ENCODE measurements at places on chromosomes 2 and 18.

GRCh38 chr2:127170452-127171197, 49.5 kb downstream of the CYP27C1 start:
- DNase-seq = no peak

DNA sequence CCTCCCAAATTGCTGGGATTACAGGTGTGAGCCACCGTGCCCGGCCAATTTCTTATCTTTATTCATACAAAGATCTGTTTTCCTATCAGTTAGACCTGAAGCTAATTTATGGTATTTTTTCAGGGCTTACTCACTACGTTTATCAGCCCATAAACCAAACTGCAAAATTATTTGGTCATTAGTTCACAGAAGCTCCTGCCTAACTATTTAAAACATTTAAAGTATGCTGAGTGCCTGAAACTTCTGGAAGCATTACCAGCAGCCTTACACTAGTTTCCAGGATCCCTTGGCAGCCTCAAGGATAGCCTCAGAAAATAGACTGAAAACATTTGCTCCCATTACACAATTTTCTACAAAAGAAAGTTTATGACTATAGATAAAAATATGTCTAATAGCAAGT, 68.8 kb downstream of the GALNT13 start:
- peak; percentile 84 for DNase-seq

DNA sequence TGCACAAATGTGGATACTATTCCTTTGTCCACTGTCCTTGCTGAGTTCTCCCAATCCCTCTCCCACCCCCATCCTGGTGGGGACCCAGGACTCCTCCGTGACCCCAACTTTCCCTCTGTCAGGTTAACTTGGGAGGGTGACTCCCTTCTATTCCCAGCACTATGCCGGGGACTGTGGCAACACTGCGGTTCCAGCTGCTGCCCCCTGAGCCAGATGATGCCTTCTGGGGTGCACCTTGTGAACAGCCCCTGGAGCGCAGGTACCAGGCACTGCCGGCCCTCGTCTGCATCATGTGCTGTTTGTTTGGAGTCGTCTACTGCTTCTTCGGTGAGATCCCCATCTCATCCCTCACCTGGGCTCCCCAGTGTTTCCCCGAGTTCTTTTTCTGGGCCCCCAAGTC, 739 bp downstream of the TMEM198 start:
- DNase-seq = no peak

GRCh38 chr2:112870841-112871835, 34.6 kb upstream of the IL1B start:
- DNase-seq = no peak

- DNase-seq = no peak
These were observed 184.9 kb downstream of the MYT1L start for GRCh38 chr2:2146220-2146619.

- no peak for DNase-seq
These were observed 79.1 kb upstream of the MGAT4A start for GRCh38 chr2:98809878-98810587.

DNA sequence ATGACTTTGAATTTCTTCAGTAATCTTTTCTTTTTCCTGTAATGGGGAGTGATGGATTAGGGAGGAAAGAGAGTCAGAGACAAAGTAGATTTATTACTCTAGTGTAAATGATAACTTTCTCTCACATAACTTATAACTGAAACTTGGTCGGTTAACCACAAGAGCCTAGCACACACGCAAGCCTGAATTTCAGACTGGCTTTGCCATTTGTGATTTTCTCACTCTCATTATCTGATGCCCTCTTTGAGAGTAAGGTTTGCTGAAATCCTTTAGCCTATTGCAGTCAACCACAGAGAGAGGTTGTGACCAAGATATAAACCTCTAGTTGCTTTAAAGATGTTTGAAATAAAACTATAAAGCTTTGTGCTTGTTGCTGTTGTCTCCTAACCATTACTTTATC, 117.9 kb upstream of the NETO1 start:
- DNase-seq = no peak

DNA sequence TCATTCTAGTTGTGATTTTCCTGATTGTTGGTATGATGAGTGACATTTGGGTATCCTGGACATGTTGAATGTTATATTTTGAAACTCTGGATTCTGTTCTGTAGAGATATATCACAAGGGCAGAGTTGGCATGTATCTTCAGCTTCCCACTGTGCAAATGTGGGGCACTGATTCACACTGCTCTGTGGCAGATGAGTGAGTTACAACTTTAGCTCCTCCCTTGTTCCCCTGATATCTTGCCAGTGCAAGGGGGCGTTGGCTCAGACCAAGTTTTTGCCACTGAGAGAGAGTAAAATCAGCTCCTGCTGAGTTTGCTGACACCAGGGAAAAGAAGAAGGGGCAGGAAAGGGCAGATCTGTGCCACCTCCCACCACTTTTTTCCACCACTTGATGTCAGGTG, 199.6 kb upstream of the MMADHC start:
- DNase-seq = no peak

- DNase-seq = no peak
These were observed 141.5 kb downstream of the PIGN start for GRCh38 chr18:62045316-62045715.

- peak; percentile 15 for DNase-seq
These were observed 679.5 kb downstream of the KCNJ3 start for GRCh38 chr2:155377931-155378444.

DNA sequence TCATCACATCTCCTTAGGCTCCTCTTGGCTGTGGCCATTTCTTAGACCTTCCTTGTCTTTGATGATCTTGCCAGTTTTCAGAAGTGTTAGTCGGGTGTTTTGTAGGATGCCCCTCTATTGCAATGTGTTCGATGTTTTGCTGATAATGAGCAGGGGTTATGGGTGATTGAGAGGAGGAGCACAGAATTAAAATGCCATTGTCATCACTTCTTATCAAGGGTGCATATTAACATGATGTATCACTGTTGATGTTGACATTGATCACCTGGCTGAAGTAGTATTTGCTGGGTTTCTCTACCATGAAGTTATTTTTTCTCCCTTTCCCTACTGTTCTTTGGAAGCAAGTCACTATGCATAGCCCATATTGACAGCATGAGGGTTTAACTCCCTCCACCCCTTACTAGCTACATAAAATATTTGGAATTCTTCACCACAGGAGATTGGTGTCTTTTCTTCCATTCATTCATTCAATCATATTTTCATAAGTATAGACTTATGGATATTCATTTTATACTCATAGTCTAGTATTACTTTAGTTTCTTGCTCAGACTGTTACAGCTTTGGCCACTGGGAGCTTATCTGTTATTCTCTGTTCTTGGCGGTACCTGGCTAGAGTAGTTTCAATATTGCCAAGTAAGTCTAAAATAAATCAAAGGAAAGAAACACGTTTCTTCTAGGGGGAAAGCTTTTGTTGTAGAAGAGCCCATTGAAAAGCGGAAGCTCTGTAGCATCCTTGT, 54.5 kb upstream of the TMEM87B start:
- DNase-seq = no peak

DNA sequence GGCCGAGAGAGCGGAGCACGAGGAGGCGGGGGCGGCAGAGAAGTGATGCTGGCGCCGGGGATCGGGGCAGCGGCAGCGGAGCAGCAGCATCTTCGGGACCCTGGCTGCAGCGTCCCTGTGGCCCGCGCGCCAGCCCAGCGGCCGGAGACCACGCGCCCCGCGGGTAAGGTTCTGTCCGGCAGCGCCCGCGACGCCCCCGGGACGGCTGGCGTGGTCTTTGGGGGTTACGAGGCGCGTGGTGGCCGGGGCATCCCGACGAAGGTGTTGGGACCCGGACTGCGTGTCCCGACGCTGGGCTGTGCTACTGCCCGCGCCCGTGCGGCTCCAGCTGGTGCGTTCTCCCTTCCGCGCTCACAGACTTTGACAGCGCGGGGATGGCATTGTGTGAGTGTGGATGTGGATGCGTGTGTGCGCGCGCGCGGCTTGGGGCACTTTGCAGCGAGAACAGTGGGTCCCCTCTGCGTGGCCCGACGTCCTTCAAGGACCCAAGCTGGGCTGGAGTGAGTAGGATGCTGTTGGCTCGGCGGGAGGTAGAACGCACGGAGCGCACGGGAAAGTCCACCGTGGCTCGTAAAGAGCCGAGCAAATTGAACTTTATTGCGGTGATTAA, 405.0 kb downstream of the XIRP2 start:
- DNase-seq = peak; percentile 13

GRCh38 chr2:108534584-108535356, 500 bp downstream of the LIMS1 start:
- peak; percentile 52 for DNase-seq

Measured in amniotic epithelial cell (primary cell).